ENCODE measurements at places on chromosomes 2 and 18. TPM values are rescaled to one million over a fixed set of nuclear protein-coding genes. Genes with fewer than 3 reads are reported as not detected.

DNA sequence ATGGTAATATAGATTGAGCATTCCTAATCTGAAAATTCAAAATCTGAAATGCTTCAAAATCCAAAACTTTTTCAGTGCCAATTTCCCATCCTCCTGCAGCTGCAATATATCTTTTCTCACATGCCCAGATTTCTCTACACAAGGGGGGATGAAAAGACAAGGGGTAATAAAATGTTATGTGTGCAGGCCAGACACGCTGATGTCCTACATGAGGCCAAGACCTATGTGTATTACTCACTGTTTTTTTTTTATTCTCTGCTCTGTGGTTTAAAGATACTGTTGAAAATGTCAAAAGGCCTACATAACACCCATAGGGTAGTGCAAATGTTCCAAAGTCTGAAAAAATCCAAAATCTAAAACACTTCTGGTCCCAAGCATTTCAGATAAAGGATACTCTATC lies 41.2 kb upstream of the CWC22 start:
- no peak overlapping the region for H3K27ac ChIP-seq
- DNase-seq, result no peak
- no peaks in the 10 kb centered on the region for H3K4me1 ChIP-seq
- no peak overlapping the region for H3K4me3 ChIP-seq

DNA sequence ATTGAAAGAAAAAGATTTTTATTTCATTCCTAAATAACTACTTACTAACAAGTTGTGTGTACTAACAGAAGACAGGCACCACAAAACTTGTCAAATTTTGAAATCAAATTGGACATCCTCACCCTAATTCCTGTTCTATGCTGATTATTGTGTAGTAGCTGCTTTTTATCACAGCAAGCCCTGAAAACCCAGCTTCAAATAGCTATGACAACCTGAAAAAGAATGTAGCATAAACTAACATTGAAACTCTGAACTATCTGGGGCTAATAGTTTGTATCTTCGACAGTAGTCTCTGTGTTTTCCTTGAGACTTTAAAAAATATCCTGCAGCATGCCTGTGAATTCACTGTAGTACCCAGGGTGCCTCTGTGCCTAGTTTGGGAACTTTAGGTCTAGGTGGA lies 122.6 kb downstream of the WDPCP start:
- H3K4me1 ChIP-seq, result no peaks in the 10 kb centered on the region
- no peaks in the 10 kb centered on the region for H3K27me3 ChIP-seq
- H3K4me3 ChIP-seq, result no peak overlapping the region
- DNase-seq, result no peak

- no peaks in the 10 kb centered on the region for H3K27me3 ChIP-seq
- DNase-seq, result no peak
- no peak overlapping the region for H3K4me3 ChIP-seq
- no peak overlapping the region for H3K27ac ChIP-seq
- no peaks in the 10 kb centered on the region for H3K4me1 ChIP-seq
Observed at GRCh38 chr2:54058449-54058848, 57.0 kb upstream of the ACYP2 start.

DNA sequence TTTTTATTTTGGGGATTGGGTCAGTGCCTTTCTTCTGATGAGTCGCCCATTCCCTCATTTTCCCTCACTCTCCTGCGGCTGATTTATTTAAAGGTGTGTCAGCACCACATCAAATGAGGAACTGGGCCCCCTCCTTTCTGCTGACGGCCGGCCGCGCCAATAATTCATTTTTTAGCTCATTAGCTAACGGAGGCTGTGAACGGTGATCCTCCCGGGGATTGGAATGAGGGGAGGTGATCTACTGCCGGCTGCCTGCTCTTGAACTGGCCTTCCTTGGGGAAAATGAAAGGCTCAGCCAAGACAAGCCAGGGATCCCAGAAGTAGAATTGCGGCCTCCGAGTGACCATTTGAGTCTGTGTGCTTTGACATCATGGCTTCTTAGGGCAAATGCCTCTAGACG lies 54.2 kb downstream of the GBX2 start:
- no peaks in the 10 kb centered on the region for H3K36me3 ChIP-seq
- H3K4me3 ChIP-seq, result no peak overlapping the region
- peaks cover 5% of the 10 kb centered on the region for H3K4me1 ChIP-seq
- no peaks in the 10 kb centered on the region for H3K27me3 ChIP-seq
- no peak for DNase-seq

GRCh38 chr2:236700703-236701102 lies 131.1 kb downstream of the ACKR3 start:
- H3K36me3 ChIP-seq, result no peaks in the 10 kb centered on the region
- H3K27me3 ChIP-seq, result no peaks in the 10 kb centered on the region
- H3K4me1 ChIP-seq, result no peaks in the 10 kb centered on the region
- H3K27ac ChIP-seq, result no peak overlapping the region

DNA sequence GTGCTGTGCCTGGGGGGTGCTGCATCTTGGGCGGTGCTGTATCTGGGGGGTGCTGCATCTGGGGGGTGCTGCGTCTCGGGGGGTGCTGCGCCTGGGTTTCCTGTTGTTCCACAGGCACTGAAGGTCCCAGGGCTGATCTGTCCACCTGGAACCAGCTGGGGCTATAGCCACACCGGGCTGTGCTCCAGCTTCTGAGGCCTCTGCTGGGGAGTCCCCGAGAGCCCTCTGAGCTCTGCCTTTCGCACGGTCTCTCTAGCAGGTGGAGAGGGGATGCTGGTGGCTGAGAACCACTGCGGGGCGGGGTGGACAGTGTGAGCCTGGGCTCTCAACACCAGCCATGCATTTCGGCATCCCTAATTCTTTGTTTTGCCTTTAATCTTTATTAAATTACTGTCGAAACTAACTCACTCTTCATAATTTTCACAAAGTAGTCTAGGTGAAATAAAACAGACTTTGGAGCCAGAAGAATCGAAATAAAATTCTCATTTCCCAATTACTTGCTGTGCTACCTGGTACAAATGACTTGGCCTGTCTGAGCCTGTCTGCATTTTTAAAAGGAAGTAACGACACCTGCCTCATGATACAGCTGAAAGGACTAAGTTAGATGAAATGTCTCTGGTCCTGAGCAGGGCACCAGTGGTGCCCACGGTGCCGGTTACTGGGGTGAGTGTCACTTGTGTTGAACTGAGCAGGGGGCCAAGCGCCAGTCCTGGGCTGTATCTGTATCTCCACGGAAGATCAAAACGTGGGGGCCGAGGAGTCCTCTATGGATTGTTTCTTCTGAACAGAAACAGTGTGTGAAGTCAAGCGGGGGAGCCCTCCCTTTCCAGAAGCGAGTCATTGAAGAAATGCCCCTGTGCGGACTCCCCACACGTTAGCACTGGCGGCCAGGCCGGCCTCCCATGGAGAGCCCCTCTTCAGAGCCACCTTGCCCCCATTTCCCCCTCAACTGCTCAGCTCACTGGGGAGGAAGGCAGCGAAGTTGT lies 142.0 kb downstream of the ASB1 start:
- DNase-seq, result no peak
- no peaks in the 10 kb centered on the region for H3K27me3 ChIP-seq
- no peaks in the 10 kb centered on the region for H3K4me1 ChIP-seq

DNA sequence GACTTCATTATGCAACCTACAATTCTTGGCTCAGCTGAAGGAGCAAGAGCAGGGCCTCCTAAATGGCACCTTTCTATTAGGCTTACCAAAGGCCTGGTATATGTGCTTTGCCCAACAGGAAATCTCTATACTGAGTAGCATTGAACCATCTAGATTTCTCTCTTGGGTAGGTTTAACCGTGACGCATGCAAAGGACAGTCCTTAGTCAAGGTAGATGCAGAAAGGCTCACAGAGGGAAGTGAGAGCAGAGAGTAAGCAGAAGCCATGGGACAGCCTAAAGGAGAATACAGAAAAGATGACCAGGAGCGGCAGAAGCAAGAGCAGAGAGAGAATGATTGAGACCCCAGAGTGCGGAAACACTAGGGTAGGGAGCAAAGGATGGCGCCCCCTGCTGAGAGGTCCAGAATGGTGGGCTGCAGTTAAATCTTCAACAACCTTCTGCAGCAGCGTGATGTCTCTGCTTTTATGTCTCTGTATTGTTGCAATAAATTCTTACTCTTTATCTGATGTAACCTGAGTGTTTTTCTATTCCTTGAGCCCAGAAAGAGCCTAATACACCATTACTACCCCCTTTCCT lies 4.7 kb upstream of the OSBPL1A start:
- DNase-seq, result no peak
- no peak overlapping the region for H3K4me3 ChIP-seq
- no peaks in the 10 kb centered on the region for H3K27me3 ChIP-seq
- 0 out of 2 replicates have a peak, but pooled peaks cover 4% of the 10 kb centered on the region for H3K4me1 ChIP-seq

- H3K36me3 ChIP-seq, result no peaks in the 10 kb centered on the region
- no peak overlapping the region for H3K4me3 ChIP-seq
- no peak overlapping the region for H3K27ac ChIP-seq
- no peak for DNase-seq
- no peaks in the 10 kb centered on the region for H3K27me3 ChIP-seq
Observed at GRCh38 chr18:21762181-21762772, 21.7 kb downstream of the MIB1 start.

DNA sequence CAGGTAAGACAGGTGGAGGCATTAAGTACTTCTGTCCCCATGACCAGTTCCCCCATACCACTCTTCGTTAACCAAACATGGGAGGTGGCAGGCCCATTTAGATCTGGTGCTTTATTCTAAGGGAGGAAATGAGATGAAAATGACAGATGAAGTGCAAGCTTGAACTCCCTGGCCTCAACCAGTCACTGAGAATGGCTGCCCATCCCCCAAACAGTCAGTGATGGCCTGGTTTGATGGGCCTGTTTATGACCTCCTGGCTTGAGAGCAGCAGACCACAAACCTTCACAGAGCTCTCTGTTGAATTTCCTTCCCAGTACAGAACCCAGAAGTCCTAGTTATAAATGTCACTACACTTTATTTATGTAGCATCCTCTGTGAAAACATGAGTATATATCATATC lies 31.1 kb downstream of the EPAS1 start:
- no peak overlapping the region for H3K4me3 ChIP-seq
- no peak for DNase-seq
- H3K27ac ChIP-seq, result no peak overlapping the region
- no peaks in the 10 kb centered on the region for H3K36me3 ChIP-seq
- no peaks in the 10 kb centered on the region for H3K27me3 ChIP-seq
- peaks cover 59% of the 10 kb centered on the region for H3K4me1 ChIP-seq

DNA sequence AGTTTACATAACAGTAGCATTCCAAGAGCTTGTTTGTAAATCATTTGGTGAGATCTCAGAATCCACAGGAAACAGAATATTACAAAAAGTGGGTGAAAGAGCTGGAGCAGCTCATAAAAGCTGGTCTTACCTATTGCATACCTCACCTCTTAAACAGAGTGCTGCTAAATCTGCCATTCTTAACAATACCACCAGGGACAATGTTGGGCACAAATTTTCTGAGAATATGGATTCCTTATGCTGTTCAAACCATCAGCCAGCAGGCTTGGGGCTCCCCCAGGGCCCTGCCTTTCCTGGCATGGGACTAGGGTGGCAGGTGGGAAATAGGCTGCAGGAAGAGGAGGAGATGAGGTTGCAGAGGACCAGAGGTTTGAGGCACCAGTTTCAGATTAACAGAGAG lies 55.6 kb downstream of the TGFA start:
- H3K36me3 ChIP-seq, result no peaks in the 10 kb centered on the region
- no peak overlapping the region for H3K27ac ChIP-seq
- H3K4me3 ChIP-seq, result no peak overlapping the region
- no peaks in the 10 kb centered on the region for H3K27me3 ChIP-seq
- peak; percentile 42 for DNase-seq
- H3K4me1 ChIP-seq, result no peaks in the 10 kb centered on the region

DNA sequence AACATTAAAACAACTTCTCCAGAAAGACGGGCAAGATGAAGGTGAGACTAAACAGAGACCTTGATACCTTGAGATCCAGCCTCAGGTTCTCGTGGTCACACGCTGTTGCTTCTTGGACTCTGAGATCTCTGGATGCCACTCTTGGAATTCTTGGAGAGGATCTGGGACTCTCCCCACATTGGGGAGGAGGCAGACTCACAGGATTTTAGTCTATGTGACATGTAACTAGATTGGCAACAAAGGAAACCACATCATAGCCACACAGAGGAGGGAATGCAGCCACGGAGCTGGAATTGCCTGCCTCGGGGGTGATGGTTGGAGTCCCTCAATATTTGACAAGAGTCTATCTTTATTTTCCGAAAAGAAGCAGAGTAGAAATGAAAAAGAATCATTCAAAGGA lies 78.8 kb upstream of the IGFBP5 start:
- no peaks in the 10 kb centered on the region for H3K27me3 ChIP-seq
- no peaks in the 10 kb centered on the region for H3K36me3 ChIP-seq
- H3K4me3 ChIP-seq, result no peak overlapping the region
- H3K4me1 ChIP-seq, result no peaks in the 10 kb centered on the region
- H3K27ac ChIP-seq, result no peak overlapping the region
- no peak for DNase-seq

DNA sequence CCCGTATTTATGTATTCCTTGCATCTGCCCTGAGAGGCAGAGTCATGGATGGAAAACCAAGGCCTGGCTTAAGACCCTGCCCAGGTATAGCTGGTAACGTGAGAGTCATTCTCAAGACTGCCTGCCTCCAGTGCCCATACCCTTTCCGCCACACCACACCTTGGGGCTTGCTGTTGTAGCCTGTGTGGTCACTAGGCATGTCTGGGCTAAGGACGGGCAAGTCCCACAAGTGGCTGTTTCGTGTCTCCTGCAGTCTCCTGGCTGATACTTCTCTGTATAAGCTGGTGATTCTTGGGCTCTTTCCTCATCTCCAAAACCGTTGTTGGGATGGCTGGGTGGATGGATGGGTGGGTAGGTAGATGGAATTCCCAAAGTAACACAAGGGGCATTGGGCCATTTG lies 269.8 kb downstream of the KLHL29 start:
- no peak overlapping the region for H3K27ac ChIP-seq
- no peaks in the 10 kb centered on the region for H3K36me3 ChIP-seq
- DNase-seq, result no peak
- H3K4me1 ChIP-seq, result peaks cover 9% of the 10 kb centered on the region

SLC14A1 gene
- not detected for total RNA-seq

FN1 gene
- total RNA-seq, result 3,805 TPM

ZNF521 gene
- 0.09 TPM for total RNA-seq

LRRC30 gene
- not detected for total RNA-seq

CHN1 gene
- total RNA-seq, result 0.41 TPM

TXNDC2 gene
- not detected for total RNA-seq

PARD6G gene
- 1.0 TPM for total RNA-seq
